ENCODE measurements at places on chromosomes 5 and 9.
A peak's percentile ranks its signal among the peaks of the same experiment; 100 is the strongest.

DNA sequence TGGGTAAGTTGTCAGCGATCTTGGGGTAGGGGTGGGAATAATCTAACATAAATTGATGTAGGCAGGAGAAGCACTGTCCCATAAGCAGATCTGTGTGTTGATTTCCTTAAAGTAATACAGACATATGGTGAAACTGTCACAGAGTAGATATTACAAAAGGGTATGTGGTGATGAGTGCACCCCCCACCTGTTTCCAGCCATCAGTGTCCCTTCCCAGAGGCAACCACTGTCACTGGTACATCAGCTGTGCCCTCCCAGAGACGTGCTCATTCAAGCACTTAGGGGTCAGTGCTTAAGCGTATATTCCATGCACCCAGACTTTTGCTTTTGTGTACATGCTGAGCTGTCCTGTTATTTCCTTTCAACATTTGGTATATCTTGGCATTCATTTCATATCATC lies 94.3 kb upstream of the PITX1 start:
- no peak for DNase-seq

- DNase-seq = no peak
Measured at GRCh38 chr9:93467462-93467861, 14.1 kb upstream of the FAM120AOS start.

DNA sequence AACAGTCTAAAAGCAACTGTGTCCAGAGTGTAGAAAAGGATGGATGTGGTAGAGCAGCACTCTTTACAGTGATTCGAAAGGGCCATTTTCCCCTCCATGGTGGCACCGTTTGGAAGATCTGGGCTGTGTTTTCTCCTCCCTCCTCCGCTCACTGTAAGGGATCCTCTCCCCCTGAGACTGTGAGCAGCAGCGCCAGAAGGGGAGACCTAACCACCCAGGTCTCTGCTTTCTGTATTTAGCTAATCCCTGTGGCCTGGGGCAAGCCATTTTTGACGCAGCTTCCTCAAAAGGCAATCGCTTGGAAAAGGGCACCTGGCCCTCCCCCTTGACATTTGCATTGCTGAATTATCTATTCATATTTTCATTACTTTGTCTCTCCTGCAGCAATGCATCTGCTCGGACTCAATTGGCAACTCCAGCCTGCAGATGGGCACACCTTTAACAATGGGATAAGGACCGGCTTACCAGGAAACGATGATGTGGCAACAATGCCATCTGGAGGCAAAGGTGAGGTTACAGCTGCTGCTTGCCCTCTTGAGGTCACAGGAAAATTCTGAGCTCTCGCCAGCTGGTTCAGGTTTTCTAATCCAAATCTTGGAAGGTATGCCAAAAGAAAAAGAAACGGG lies 244.3 kb upstream of the WWC1 start:
- peak; percentile 21 for DNase-seq

GRCh38 chr9:123679330-123679987 lies 250.5 kb downstream of the DENND1A start:
- no peak for DNase-seq

- no peak for DNase-seq
Measured at GRCh38 chr5:153360860-153361259, 129.6 kb upstream of the GRIA1 start.

- DNase-seq = no peak
Measured at GRCh38 chr9:99419070-99419469, 197.0 kb downstream of the SEC61B start.

DNA sequence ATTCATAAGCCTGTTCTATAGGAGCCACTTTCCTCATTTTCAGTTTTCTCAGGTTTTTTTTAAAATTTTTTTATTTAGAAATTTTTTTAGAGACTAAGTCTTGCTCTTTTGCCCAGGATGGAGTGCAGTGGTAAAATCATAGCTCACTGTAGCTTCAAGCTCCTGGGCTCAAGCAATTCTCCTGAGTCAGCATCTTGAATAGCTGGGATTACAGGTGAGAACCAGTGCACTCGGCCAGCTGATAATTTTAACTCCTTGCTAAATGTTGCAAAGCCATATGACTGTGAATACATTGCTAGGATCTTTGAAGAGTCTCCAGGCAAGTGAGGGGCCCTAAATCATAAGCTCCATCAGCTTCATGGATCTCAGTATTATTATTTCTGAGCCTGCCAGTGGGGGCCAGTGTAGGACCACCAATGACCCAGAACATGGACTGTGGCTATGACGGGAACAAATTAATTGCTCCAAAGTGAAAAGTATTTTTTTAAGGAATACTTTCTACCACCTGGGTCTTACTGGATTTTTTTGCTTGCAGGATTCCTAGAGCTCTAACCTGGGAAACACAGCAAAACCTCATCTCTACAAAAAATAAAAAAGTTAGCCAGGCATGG lies 5.7 kb upstream of the GAPVD1 start:
- DNase-seq = no peak

DNA sequence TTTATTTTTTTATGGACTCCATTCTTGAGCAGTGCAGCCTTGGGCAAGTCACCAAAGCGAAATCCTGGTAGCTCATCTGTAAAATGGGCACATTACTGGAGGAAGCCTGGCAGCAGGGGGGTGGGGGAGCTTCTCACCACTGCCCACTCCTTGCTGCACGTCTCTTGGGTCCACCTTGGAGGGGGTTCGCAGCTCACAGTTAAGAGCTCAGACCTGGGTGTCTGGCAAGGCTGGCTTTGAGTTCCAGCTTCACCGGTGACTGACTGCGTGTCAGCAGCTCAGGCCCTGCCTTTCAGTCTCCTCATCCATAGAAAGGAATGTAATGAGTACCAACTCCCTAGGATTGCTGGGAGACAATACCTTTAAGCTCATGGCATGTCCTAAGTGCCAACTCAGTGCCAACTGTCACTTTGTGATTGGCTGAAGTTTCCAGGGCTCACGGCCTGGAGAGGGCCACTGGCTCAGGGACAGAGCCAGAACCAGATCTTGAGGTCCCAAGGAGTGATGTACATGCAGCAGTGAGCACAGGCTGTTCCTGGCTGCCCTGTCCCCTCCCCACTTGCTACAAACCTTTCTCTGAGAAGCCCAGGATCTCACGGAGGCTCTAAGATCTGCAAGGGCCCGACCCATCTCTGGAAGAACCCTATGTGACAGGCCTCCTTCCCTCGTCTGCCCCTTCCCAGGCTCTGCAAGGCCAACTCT lies 72.9 kb downstream of the C9orf50 start:
- DNase-seq = no peak

DNA sequence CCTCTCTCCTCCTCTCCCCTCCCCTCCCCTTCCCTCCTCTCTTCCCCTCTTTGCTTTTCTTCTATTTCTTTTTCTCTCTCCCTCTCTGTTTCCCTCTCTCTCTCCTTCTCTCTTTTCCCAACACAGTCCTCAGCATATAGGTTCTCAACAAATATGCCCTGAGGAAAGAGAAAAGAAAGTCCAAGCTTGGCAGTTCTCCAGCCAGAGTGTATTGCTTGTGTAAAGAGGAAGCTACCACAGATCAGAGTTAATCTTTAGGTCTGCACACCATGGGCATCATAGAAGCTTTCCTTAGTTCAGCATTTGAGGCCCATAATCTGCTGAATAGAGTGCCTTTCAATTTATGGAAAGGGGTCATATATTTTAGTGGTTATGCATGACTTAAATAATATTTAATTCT lies 382.8 kb upstream of the WWC1 start:
- no peak for DNase-seq

GRCh38 chr5:112614986-112615385 lies 122.7 kb upstream of the APC start:
- DNase-seq = no peak

DNA sequence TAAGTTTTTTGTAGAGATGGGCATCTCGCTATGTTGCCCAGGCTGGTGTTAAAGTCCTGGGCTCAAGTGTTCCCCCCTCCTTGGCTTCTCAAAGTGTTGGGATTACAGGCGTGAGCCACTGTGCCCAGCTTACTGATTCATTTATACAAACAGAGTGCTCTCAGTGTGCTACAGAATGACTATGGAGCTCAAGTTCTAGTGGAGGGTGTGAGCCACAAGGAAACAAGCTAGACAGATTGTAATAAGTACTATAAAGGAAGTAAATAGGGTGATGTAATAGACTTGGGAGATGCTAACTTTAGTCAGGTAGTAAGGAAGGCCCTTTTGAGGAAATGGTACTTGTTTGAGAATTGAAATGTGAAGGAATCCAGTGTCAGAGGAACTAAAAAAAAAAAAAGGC lies 1.7 kb upstream of the TMEM267 start:
- DNase-seq = no peak

DNA sequence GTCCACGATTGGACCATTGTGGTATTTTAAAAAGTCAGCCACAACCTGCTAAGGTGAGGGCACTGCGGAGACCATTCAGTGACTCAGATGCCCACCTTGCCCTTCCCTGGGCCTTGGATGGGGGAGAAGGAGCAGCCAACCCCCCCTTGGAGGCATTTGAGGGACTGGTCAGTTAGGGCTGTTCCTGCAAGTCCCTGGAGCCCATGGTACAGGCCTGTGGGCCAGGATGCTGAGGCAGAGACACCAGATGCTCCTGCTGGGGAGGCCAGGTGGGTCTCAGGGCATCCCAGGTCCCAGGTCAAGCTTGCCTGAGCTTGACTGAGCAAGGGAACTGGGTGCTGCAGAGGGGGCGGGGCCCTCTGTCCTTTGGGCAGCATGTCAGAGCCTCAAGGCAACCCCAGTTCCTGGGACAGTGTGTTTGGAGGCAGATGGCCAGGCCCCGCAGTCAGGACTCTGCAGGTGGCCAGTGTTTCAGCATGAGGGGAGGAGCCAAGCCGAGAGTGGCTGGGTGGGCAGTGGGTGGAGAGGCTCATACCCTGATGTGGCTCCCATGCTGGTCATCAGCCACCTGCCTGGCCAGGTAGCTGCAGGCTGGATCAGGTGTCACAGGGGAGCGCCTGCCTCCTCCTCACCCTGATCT lies 27.5 kb downstream of the SLC6A3 start:
- no peak for DNase-seq

DNA sequence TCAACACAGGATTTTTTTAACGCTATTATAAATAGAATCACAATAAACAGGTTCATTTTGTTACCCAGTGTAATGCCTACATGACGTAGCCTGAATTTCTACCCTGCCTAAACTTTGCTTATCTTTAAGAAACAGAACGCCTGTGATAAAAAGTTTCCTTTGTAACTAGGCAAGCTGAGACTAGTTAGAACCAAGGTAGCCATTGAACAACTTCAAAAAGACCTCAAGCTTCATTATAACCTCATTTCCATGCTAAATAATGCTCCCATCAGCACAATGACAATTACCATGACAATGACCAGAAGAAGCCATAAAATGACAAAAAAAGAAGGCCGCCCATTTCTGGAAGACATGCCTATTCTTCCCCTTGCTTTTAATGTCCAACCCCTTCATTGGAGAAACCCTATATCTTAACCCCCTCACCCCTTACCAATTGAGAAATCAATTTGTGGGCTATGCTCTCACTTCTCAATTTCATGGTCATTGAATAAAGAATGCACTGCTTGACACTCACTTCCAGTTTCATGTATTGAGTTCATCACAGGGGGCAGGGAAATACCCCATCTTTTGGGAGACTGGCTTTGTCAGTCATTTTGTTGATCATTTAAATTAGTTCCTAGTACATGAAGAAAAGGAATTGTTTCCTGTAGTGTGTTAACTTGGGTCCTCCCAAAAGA lies 276.8 kb downstream of the MCTP1 start:
- no peak for DNase-seq

DNA sequence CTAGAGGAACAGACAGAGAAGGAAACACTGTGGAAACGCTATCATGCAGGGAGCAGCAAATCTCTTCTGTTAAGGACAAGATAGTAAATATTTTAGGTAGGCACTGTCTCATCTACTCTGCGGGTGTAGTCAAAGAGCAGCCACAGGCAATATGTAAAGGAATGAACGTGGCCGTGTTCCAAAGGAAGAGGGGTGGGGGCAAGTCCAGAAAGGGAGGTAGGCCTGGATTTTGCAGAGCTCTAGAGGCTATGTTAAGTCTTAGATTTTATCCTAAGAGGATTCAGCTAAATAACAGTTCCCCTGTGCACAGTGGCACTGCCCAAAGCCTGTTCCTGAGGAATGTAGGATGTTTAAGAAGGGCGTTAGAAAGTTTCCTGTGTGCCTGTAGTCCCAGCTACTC lies 161.6 kb downstream of the ACTL7B start:
- no peak for DNase-seq

- no peak for DNase-seq
Measured at GRCh38 chr5:95222836-95223235, 62.1 kb downstream of the MCTP1 start.

DNA sequence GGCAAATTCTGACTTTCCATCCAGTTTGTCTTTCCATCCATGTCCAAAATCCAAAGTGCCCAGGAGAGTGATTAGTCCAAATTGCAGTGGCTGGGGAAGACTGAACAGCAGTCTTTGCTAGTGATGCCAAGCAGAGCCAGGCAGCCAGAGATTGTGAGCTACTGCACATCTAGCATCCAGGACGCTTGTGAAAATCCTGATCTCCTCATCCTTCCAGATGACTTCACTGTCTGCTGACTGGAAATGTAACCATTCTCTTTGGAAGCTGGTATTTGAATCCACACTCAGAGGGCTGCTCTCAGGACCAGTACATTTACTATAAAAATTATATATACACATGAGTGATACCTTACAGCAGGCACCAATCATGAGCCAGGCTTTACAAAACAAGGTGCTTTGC lies 49.6 kb downstream of the MACROH2A1 start:
- DNase-seq = no peak

GRCh38 chr5:27474047-27474309 lies 435.6 kb upstream of the CDH9 start:
- DNase-seq = no peak

GRCh38 chr9:127393645-127394044 lies 3.3 kb upstream of the SLC2A8 start:
- DNase-seq = no peak

- DNase-seq = no peak
Measured at GRCh38 chr9:105245029-105245890, 809 bp downstream of the SLC44A1 start.

- DNase-seq = no peak
Measured at GRCh38 chr9:114551750-114552685, 35.6 kb upstream of the ATP6V1G1 start.

DNA sequence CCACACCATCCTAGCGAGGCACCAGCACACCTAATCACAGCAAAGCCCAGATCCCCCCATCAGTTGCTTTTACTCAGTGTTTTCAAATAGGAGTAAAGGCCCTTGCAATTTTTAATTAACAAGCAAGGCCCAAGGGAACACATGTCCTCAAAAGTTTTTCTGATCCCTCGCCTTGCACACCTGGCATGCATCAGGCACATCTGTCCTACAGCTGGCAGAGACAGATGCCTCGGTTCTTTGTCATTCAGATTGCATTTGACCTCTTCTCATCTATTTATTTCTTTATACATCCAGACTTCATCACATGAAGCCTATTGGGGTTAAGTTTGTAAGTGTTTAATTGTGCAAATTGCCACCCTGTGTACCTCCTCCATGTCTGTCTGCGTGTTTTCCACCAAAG lies 241.4 kb downstream of the MARCHF11 start:
- DNase-seq = no peak

GRCh38 chr5:148820461-148821395 lies 5.7 kb upstream of the ADRB2 start:
- no peak for DNase-seq

- DNase-seq = no peak
Measured at GRCh38 chr9:117093891-117094844, 320.7 kb downstream of the ASTN2 start.

- DNase-seq = no peak
Measured at GRCh38 chr9:2022560-2022959, 7.4 kb downstream of the SMARCA2 start.
